ENCODE measurements at places on chromosomes 3 and 15. TPM values are rescaled to one million over a fixed set of nuclear protein-coding genes. Genes with fewer than 3 reads are reported as not detected.

The HCN4 gene
- 93.1 TPM for total RNA-seq

The C3orf22 gene
- total RNA-seq = not detected

The HYAL3 gene
- total RNA-seq = 6.4 TPM

The PODXL2 gene
- total RNA-seq = 24.9 TPM

The IFT57 gene
- 55.2 TPM for total RNA-seq

The TMCO5A gene
- not detected for total RNA-seq

The IL5RA gene
- total RNA-seq = 0.07 TPM

The PP2D1 gene
- not detected for total RNA-seq

The SEC22C gene
- total RNA-seq = 30.9 TPM

The CKMT1B gene
- 3.8 TPM for total RNA-seq

The GCHFR gene
- total RNA-seq = 66.7 TPM

The GPR149 gene
- not detected for total RNA-seq

DNA sequence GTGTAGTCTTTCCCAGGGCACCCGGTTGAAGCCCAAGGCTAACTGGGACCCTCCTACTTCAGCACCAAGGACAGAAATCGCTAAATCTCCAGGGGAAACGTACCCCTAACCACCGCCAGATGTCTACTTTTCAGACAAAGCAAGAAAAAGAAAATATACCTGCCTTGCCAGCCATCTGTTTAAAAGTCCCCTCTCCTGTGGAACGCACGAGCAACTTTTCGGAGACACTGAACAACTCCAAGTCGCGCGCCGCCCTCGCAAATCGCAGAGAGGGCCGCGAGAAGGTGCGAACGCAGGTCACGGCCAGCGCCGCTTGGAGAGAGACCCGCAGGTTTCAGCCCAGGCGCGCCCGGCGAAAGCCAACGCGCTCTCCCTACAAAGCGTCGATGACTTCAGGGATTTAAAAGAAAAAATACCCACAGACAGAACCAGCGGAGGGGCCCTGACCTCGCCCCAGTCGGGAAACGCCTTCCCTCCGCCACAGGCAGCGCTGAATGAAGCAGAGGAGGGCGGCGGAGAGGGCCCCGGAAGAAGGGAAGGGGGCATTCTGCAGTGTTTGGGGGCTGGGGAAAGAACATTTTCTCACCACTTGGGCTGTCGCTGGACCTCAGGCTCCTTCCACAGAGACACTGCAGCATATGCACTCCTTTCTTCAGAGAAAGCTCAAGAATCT lies 213.1 kb downstream of the FGF12 start:
- H3K36me3 ChIP-seq = no peaks in the 10 kb centered on the region
- H3K27ac ChIP-seq = no peak overlapping the region
- peak overlapping the region; percentile 50 for H3K4me3 ChIP-seq

GRCh38 chr3:28606283-28606682 lies 257.7 kb upstream of the AZI2 start:
- H3K27me3 ChIP-seq = no peaks in the 10 kb centered on the region
- H3K36me3 ChIP-seq = no peaks in the 10 kb centered on the region
- DNase-seq = no peak
- H3K4me1 ChIP-seq = no peaks in the 10 kb centered on the region

GRCh38 chr15:89110060-89110459 lies 21.8 kb downstream of the ABHD2 start:
- H3K36me3 ChIP-seq = no peaks in the 10 kb centered on the region
- no peak for DNase-seq
- peaks cover 73% of the 10 kb centered on the region for H3K4me1 ChIP-seq
- no peak overlapping the region for H3K27ac ChIP-seq
- no peaks in the 10 kb centered on the region for H3K27me3 ChIP-seq
- no peak overlapping the region for H3K4me3 ChIP-seq

- H3K27me3 ChIP-seq = no peaks in the 10 kb centered on the region
- no peak overlapping the region for H3K27ac ChIP-seq
- H3K4me3 ChIP-seq = no peak overlapping the region
- H3K4me1 ChIP-seq = no peaks in the 10 kb centered on the region
Measured at GRCh38 chr3:190718097-190718496, 144.4 kb downstream of the GMNC start.

DNA sequence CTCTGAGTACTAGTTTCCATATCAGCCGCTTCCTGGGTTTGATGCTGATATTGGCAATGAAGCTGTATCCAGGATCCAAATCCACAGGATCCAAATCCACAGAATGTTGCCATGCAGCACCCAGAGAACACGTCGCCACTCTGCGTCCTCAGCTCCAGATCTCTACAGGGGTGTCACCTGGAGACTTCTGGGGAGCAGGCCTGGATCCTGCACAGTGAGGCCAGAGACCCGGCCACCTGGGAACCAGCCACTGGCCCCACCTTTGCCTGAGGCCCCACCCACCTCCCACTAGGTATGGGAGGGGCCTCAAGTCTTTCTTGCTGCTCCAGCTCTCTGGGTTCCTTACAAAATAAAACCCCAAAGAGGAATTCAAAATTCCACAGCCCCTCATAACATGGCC lies 123.9 kb downstream of the LRRK1 start:
- no peak overlapping the region for H3K27ac ChIP-seq
- H3K4me1 ChIP-seq = no peaks in the 10 kb centered on the region
- no peaks in the 10 kb centered on the region for H3K36me3 ChIP-seq
- H3K27me3 ChIP-seq = no peaks in the 10 kb centered on the region

- H3K27ac ChIP-seq = no peak overlapping the region
- no peak overlapping the region for H3K4me3 ChIP-seq
- no peaks in the 10 kb centered on the region for H3K27me3 ChIP-seq
- no peak for DNase-seq
Measured at GRCh38 chr3:69178838-69179739, 56.7 kb upstream of the LMOD3 start.

DNA sequence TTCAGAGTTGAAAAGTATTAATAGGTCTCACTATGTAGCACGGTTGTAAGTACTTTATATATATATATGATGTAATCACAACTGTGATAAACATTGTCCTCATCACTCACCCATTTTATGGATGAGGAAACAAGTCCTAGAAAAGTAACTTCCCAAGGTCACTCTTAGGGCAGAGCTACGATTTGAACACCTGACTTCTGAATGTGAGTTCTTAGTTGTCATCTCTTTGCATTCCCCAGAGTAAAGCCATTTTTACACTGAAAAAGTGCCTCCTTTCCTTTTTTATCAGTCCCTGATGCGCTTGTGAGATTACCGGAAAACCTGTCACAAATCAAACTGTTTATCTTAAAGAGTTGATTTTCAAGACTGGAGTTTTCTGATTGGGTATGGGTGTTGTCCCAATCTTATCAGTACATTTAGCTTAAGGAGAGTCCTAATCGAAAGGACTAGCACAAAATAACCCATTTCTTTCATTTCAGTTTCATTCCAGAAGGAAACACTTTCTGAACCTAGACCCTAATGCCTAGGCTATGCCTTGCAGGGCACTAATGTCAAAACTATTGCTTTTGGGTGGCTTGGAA lies 2.3 kb upstream of the EDEM1 start:
- H3K27ac ChIP-seq = peak overlapping the region; percentile 49
- peaks cover 13% of the 10 kb centered on the region for H3K36me3 ChIP-seq
- peaks cover 4% of the 10 kb centered on the region for H3K27me3 ChIP-seq
- H3K4me1 ChIP-seq = peaks cover 13% of the 10 kb centered on the region
- no peak overlapping the region for H3K4me3 ChIP-seq

DNA sequence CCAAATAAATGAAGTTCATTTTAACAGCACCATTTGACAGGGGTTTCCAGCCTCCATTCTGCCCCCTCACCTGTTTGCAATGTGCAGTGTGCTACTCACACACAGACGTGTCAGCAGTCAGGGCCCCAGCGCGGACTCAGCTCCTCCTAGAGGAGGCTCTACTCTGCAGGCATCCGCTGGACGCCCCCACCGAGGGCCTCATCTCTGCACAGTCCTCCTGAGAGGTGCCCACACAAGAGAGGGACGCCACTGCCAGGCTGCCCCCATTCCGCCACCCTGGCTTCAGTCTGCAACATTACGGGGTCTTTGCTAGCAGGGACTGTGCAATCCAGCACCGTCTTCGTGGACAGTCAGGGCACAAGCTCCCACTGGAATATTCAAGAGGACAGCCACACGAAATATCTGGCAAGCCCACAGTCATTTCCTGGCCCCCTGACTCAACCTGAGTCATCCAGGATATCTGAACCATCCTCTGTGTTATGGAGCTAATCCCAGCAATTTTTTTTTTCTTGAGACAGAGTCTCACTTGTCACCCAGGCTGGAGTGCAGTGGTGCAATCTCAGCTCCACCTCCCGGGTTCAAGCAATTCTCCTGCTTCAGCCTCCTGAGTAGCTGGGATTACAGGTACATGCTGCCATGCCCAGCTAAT lies 255.0 kb downstream of the OCA2 start:
- H3K27me3 ChIP-seq = no peaks in the 10 kb centered on the region
- H3K36me3 ChIP-seq = no peaks in the 10 kb centered on the region
- H3K27ac ChIP-seq = no peak overlapping the region
- H3K4me3 ChIP-seq = no peak overlapping the region
- peaks cover 10% of the 10 kb centered on the region for H3K4me1 ChIP-seq

GRCh38 chr3:188764609-188765008 lies 407.2 kb upstream of the TPRG1 start:
- DNase-seq = no peak
- H3K36me3 ChIP-seq = no peaks in the 10 kb centered on the region
- H3K27me3 ChIP-seq = no peaks in the 10 kb centered on the region

DNA sequence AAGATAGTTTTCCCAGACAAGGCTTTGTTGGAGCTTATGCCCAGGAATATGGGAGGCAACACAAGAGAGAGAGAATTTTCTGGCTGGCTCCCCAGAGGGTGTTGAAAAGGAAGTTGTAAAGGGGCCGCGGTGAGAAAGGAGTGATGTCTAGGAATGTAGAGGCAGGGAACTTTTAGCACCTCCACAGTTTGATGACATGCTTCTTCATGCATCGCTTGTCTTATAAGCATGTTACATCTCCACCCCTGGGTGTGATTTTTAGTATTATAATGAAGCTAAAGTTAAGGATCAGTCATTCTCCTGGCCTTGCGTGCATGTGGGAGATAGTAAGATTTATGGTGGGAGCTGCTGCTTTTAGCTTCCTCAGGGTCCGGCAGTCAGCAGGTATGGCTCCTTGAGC lies 32.8 kb upstream of the TF start:
- no peak overlapping the region for H3K4me3 ChIP-seq
- no peak overlapping the region for H3K27ac ChIP-seq
- peaks cover 9% of the 10 kb centered on the region for H3K27me3 ChIP-seq
- H3K36me3 ChIP-seq = no peaks in the 10 kb centered on the region

- no peak for DNase-seq
- no peak overlapping the region for H3K27ac ChIP-seq
- H3K4me3 ChIP-seq = no peak overlapping the region
- H3K27me3 ChIP-seq = peaks cover 21% of the 10 kb centered on the region
Measured at GRCh38 chr3:128464188-128464587, 2.5 kb downstream of the DNAJB8 start.

DNA sequence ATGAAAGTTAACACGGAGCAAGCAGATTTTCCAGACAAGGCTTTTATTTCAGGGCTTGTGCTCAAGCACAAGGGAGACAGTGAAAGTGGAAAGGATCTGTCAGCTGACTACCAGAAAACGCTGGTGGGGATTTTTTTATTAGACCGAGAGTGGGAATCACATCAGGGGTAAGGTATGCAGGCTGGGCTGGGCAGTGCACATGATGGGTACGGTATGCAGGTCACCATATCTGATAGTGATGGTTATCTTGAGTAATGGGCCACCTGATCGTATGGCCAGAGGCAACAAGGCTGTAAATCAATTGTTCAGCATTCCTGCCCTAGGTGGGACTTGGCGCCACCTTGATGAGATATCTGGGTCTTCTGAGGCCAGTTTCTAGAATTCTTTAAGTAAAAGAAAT lies 36.9 kb upstream of the PIAS1 start:
- no peaks in the 10 kb centered on the region for H3K27me3 ChIP-seq
- H3K4me1 ChIP-seq = peaks cover 8% of the 10 kb centered on the region
- H3K27ac ChIP-seq = no peak overlapping the region
- no peaks in the 10 kb centered on the region for H3K36me3 ChIP-seq

- DNase-seq = no peak
- H3K27me3 ChIP-seq = no peaks in the 10 kb centered on the region
- H3K27ac ChIP-seq = no peak overlapping the region
Measured at GRCh38 chr3:148089171-148089570, 608.5 kb upstream of the AGTR1 start.

- peaks cover 26% of the 10 kb centered on the region for H3K4me1 ChIP-seq
- peaks cover 29% of the 10 kb centered on the region for H3K36me3 ChIP-seq
- H3K27me3 ChIP-seq = no peaks in the 10 kb centered on the region
- peak overlapping the region; percentile 97 for H3K27ac ChIP-seq
Measured at GRCh38 chr15:66704019-66704802, 2.2 kb downstream of the SMAD6 start.

DNA sequence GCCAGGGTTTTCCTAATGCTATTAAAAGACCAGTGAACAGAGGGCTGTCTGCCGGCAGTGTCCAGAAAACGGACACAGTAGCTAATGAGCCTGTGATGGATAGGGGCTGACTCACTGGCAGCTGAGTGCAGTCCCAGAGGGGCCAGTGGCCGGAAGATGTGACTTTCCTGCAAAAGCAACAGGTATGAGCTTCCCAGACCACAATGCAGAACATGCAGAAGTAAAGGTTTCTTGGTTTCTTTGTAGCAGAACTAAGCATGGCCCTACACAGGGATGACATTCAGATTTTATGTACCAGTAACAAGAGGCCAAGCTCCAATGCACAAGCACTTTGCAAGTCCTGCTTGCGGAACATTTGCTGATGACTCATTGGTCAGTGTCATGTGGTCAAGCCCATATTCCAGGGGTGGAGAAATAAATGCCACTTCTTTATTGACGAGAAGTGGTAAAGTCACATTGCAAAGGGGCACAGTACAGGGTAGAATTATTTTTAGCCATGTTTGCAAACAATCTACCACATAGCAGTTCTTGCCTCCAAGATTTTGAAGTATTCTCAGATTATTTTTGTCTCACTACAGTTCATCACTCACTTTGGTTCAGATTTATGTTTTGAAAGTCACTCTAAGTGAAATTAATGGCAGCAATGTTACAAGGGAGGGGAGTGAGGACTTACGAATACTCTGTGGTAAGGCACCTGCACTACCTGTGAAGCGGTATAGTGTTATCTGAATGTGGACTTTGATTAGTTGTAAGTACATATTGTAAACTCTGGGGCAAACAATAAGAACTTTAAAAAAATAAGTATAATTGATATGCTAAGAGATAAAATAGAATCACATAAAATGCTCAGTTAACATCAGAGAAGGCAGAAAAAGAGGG lies 263.3 kb downstream of the ABHD5 start:
- peak; percentile 20 for DNase-seq
- H3K4me3 ChIP-seq = no peak overlapping the region
- H3K4me1 ChIP-seq = peaks cover 7% of the 10 kb centered on the region
- H3K36me3 ChIP-seq = no peaks in the 10 kb centered on the region
- H3K27me3 ChIP-seq = peaks cover 9% of the 10 kb centered on the region

DNA sequence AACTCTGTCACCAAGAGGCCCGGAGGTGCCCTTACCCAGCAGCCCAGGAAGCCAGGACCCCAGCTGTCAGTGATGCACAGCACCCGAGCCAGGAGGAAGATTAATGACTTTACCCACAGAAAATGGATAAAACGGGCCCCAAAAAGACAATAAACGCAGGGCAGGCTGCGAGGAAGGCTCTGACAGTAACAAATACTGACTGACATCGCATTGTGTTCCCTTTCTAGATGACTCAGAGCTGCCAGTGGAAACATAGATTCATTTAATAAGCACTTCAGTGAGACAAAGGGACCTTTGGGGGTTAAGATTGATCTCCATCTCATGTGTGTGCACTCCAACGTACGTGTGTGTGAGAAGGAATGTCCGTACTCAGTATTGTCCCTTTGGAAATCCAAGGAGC lies 225.3 kb upstream of the PPP2R3A start:
- DNase-seq = no peak
- H3K4me3 ChIP-seq = no peak overlapping the region
- no peak overlapping the region for H3K27ac ChIP-seq
- no peaks in the 10 kb centered on the region for H3K27me3 ChIP-seq

All from cardiac muscle cell (in vitro differentiated cells and primary cell).